ENCODE measurements at places on chromosomes 7 and 10.

- DNase-seq = no peak
Measured at GRCh38 chr7:132092106-132092505, 484.2 kb downstream of the PLXNA4 start.

DNA sequence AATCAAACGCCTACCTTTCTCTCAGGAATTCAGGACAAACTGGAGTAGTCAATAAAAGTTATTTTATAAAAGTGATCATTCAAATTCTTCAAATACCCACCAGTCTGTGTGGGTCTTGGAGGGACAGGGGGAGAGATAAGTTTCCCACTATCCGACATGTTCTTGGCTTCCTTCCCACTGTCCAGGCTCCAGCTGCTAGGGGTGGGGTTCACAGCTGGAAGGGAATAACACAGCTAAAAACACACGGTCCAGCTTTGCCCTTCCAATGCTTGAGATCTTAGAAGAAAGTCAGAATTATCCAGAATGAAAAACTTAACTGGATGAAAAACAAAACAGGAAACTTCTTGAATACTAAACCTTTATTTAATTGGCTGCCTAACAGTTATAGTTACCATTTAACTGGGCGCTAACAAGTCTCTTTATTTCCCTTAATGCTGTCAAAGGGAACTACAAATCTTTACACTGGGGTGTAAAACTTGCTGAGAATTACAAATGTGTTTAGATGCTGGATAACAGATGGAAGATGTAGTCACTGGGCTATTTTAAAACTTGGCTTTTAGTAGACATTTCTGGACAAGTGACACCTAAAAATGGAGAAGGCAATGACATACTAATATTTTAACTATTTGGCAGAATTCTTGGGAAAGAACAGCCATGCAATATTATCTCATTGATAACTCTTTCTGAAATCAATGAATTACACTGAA, 172.8 kb upstream of the IMMP2L start:
- no peak for DNase-seq

DNA sequence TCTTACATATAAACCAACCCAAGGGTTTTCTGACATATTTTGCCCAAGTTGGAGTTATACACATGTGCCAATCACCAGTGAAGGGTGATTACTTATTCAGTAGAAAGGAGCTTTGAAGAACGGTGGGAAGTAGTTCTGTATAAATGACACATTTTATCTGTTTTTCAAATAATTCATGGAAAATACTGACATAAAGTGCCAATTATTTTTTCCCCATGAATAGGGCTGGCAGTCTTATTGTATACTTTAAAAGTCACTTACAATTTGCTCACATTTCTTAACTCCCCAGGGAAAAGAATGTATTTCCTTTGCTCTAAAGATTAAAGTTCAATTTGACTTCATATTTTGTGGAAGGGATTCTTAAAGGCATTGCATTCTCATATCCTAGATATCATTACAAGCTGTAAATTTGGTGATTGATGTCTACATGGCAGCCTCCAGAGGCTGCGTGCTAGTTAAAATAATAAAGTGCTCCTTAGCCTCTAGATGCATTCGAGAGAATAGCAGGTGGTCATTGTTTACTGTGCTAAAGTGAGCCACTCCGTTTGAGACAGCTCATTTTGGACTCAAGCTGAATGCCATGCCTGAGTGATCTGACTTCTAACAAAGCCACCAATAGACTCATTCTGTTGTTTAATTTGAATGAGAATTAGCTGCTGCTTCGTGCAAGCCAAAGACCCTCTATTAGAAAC, 148.8 kb upstream of the NRP1 start:
- DNase-seq = peak; percentile 78

GRCh38 chr10:100347568-100348195, 649 bp downstream of the SCD start:
- peak; percentile 16 for DNase-seq

GRCh38 chr10:31761156-31761555, 167.5 kb downstream of the ARHGAP12 start:
- DNase-seq = no peak

DNA sequence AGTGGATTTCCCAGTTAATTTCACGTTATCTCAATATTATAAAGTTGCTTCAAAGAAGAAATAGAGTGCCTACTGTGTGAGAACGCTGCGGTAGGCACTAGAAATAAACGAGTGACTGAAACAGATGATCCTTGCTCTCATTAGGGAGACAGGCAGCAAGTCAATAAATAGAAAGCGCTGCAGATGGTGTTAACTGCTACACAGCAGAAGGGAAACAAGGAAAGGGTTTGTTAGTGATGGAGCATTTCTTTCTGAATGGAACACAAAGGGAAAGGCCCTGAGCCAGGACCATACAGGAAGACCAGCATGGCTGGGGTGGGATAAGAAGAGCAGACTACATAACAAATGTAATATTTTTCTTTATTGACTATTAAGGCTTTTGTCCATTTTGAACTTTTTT, 235.2 kb downstream of the MALRD1 start:
- DNase-seq = no peak

GRCh38 chr10:124739119-124739921, 4.9 kb downstream of the FAM53B start:
- no peak for DNase-seq

DNA sequence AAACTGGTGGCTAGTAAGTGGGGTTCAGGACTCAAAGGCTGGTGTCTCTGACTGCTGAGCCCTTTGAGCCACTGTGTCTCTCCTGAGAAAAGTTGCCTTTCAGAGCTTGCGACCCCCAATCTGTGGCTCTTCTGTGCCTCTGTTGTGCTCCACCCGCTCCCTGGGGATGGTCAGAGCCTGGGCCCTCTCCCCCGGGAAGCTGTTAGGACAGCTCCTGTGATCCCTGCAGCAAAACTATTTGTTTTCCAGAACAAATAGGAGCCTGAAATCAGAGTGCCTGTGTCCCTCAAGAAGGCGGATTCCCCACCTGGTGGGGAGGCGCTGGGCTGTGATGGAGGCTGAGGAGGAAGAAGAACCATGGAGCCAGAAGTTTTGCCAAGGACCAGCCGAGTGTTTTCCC, 56.4 kb upstream of the MXI1 start:
- DNase-seq = no peak

GRCh38 chr10:65110009-65110408, 1588.8 kb downstream of the REEP3 start:
- no peak for DNase-seq

GRCh38 chr10:60817398-60817805, 39.1 kb downstream of the CDK1 start:
- DNase-seq = no peak
